Dermis microvascular lymphatic vessel endothelial cell (primary cell): ENCODE measurements at places on chromosomes 4 and X. TPM values are rescaled to one million over a fixed set of nuclear protein-coding genes. Genes with fewer than 3 reads are reported as not detected.

DNA sequence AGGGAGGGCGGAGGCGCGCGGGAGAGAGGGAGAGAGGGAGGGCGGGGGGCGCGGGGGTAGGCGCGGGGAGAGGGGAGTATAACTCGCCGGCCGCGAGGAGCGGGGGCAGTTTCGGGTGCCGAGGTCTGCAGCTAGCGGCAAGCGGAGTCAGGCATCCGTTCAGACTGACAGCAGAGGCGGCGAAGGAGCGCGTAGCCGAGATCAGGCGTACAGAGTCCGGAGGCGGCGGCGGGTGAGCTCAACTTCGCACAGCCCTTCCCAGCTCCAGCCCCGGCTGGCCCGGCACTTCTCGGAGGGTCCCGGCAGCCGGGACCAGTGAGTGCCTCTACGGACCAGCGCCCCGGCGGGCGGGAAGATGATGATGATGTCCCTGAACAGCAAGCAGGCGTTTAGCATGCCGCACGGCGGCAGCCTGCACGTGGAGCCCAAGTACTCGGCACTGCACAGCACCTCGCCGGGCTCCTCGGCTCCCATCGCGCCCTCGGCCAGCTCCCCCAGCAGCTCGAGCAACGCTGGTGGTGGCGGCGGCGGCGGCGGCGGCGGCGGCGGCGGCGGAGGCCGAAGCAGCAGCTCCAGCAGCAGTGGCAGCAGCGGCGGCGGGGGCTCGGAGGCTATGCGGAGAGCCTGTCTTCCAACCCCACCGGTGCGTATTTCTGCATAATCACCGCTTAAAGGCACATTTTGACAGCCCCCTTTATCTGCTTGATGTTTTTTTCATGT lies at the start of gene POU4F2:
TSS of gene POU4F2 (plus strand) at position 108 of the 720 bp plus-strand sequence. CDS start at position 356, 248 bp downstream.
- no peak for DNase-seq

- DNase-seq = no peak
Observed at GRCh38 chrX:57232658-57233360, 53.7 kb upstream of the FAAH2 start.

- peak; percentile 1 for DNase-seq
Observed at GRCh38 chr4:72286185-72286584, 254.4 kb downstream of the NPFFR2 start.

DNA sequence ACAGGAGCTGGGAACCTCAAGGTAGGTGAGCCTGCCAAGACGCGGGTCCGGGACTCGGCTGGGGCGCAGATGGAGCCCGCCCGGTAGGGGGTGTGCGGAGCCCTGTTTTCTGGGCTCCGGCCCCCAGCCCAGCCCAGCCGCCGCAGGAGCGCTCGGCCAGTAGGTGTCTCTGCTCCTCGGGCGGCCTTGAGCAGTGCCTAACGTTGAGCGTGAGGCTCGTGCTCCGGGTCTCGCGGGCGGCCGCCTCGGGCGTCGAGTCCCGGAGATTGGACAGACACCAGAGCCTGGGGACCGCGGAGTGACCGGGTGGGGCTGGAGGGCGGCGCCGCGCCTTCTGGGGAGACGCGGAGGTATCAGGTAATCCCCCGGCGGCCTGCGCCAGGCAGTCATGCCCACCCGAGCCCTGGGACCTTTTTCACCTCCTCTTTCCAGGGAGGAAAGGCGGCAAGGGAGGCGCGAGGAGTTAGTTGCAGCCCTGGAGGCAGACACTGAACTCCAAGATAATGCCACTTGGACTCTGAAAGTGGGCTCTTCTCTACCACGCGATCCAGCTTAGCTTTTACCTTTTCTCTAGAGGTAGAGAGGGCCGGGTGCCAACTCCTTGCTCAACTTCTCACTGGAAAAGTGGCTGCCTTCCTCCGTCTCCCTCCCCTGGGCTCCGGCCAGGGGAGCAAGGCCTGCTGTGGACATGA lies 14.5 kb upstream of the FGG start:
- DNase-seq = peak; percentile 46

DNA sequence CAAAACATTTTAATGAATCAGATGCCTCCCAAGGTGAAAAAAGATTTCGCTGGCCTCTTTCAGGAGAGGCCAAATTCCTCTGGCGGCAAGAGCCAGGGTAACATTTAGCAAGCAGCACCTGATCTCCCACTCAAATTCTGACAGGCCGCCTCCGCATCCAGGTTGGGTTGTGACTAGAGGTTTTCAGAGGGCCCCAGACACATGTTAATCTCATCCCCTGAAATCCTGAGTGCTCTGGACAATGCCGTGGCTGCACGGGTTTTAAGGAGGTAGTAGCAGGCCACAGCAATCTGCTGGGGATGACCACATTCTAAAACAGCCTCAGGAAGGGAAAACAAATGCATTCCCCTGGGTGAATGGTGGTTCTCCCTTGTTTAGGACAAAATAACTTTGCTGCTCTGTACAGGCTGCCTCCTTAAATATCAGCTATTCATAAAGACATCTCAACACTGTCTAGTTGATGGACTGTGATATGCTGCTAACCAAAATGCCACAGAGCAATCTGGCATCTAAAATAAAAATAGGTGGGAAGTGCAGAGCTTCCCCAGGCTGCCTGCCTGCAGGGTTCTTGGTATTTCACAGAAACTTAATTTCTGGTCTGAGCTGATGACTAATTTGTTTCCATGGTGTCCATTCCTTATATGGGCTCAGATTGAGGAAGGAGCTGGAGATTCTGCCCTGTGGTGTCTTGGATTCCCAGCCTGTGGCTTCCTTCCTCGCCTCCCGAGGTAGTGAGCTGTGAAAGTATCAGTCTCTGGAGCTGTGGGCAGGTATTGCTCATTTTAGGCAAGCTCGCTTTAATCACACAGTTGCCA lies 202.0 kb downstream of the DCLK2 start:
- no peak for DNase-seq

GRCh38 chr4:98929341-98930267 lies 671 bp upstream of the EIF4E start:
- peak; percentile 30 for DNase-seq

DNA sequence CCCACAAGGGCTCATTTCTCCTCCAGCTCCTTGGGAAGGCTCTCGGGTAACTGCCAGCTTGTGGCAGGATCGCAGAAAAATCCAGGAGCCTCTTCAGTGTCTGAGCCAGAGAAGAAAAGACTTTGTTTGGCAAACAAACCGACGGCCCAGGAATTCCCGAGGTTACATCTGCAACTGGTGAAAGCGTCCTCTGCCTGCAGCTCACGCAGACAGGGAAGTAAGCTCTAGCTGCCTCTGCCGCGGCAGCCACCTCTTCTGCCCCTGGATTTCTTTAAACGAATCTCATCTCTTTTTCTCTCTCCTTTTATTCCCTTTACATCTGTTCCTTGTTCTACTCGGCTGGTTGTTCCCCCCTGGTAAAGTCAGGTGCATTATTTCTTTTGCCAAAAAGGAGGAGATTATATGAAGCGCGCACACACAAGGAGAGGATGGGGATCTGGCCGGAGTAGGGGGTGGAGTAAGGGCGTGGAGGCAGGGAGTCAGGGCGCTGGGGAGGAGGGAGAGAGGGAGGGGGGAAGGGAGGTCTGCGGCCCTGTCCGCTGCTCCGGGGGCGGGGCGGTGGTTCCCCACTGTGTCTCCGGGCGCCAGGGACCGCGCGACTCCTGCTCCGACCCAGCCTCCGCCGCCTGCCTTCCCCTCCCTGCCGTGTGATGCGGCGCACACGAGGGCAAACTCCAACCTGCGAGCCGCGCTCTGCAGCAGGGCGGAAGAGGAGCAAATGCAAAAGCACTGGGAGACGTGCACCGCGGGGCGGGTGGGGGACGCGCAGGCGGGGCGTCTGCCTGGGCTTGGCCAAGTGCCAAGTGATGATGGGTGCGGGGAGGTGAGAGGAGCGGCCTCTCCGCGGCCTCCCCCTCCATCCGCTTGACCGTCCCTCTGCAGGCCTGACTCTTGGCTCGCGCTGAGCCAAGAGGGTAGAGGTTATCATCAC lies at the start of gene DCHS2:
TSS of gene DCHS2 (minus strand) at position 459 of the 931 bp plus-strand sequence. CDS start at position 15, 444 bp downstream.
- DNase-seq = no peak

GRCh38 chr4:56655209-56655626 lies 25.9 kb downstream of the HOPX start:
- peak; percentile 47 for DNase-seq

DNA sequence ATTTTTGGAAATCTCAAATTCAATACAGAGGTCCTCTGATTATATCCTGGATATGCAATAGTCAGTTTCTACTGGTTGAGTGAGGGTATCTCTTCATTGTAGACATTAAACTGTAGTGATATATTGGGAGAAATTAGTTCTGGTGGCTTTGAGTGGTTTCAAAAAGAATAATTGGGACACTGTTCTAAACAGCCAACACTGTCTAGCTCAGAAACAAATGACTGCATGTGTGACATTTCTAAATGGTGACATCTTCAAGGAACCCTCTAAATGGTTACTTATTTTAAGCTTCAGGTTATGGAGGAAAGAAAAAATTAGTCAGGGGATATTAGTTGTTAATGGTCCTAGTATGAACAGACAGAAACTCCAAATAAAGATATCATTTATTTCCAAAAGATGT lies 186.2 kb downstream of the LARP7 start:
- DNase-seq = no peak

DNA sequence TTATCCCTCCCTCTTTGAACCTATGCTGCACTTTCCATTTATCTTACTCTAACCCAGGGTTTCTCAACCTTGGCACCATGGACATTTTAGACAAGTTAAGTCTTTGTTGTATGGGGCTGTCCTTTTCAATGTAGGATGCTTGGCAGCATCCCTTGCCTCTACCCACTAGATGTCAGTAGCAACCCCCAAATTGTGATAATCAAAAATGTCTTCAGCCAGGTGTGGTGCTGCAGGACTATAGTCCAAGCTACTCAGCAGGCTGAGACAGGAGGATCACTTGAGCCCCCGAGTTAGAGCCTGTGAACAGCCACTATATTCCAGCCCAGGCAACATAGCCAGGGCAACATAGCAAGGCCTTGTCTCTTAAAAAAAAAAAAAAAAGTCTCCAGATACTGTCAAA lies 7.0 kb downstream of the LRCH2 start:
- no peak for DNase-seq

GRCh38 chr4:176270669-176271068 lies 1.6 kb upstream of the ASB5 start:
- DNase-seq = no peak

- DNase-seq = no peak
Observed at GRCh38 chr4:53900271-53900649, 164.1 kb downstream of the CHIC2 start.

Gene CXorf49
- not detected in 2 replicates for total RNA-seq

Gene PGRMC1
- total RNA-seq = 72.7 and 80.5 TPM in 2 replicates
